ENCODE measurements at places on chromosomes 16 and 17.

DNA sequence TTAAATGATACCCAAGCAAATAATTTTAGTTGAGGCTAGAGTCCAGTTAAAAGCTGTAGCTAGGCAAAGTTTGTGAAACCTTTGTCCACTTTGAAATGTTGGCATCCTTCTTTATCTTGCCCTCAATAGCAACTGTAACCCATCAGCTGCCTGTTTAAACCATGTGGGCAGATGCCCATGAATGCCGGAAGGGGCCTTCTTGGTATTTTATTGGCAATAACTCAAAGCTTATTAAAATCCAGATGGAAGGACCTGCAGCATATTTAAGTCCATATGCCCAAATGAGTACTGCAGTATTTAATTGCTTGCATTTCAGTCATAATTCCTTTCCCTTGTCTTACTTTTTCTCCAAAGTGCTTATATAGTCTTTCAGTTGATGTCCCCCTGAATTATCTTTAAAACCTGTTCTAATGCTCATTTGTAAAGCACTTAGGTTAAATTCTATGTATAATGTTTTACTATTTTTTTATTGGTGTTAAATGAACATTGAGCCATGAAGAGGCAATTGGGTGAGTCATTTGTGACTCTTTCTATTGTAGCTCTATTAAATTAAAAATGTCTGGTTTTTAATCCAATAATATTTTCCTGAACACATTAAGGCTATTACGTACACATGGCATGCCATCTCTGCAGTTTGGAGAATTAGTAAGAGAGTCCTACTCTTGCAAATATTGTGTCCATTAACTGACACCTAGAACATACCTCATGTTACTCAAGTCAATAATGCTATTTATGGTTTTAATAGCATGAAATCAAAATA, 225.3 kb downstream of the KCNJ2 start:
- DNase-seq = no peak

- DNase-seq = no peak
Observed at GRCh38 chr17:79075861-79076406, 1.3 kb downstream of the ENGASE start.

DNA sequence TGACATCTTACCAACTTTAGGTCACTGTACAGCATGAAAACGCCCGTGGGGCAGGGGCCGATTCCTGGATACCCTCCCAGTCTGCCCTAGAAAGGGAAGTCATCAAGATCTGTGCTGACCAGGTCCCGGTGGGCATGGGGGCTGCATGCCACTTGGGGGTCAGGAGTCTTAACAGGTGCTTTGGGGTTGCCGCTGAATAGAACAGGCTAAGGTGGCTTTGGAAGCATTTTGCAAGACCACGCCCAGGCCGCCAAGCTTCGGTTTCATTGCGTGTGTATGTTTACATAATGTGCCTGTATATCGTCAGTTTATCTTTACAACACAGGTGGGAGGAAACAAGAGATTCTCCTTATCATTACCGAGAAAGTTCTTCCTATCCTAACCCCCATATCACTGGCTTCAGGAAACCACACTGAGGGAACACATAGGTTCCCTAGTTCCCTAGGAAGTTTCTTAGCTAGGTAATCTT, 13.3 kb upstream of the USP36 start:
- DNase-seq = no peak

GRCh38 chr16:18013863-18014262, 322.7 kb downstream of the NPIPA8 start:
- no peak for DNase-seq

DNA sequence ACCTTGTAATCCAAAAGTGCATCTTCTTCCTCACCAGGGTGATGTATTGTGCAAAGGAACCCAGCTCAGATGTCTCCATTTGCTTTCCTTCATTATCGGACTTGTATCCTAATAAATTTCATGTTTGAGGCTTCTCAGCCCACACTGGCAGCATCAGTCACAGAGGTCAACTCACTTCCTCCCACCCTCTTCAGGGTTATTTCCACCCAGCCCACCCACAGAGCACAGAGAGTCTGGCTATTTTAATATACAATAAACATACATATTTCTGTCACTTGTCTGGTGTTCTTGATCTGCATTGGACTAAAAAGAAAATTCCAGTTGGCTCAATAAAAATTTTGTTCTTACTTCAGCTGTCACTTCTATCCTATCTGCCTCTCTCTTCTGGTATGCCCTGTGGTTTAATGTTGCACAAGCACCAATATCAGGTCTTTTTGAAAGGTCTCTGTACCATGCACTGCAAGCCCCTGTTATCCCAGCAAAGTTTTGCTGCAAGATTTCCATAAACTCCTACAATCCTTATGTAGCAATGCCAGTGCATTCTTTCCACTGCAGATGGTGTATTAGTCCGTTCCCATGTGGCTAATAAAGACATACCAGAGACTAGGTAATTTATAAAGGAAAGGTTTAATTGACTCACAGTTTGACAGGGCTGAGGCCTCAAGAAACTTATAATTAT, 201.8 kb downstream of the CDH11 start:
- no peak for DNase-seq

- DNase-seq = no peak
Observed at GRCh38 chr17:34930283-34930682, 31.0 kb downstream of the CCT6B start.

GRCh38 chr17:39071573-39071972, 79.9 kb downstream of the PLXDC1 start:
- DNase-seq = no peak

DNA sequence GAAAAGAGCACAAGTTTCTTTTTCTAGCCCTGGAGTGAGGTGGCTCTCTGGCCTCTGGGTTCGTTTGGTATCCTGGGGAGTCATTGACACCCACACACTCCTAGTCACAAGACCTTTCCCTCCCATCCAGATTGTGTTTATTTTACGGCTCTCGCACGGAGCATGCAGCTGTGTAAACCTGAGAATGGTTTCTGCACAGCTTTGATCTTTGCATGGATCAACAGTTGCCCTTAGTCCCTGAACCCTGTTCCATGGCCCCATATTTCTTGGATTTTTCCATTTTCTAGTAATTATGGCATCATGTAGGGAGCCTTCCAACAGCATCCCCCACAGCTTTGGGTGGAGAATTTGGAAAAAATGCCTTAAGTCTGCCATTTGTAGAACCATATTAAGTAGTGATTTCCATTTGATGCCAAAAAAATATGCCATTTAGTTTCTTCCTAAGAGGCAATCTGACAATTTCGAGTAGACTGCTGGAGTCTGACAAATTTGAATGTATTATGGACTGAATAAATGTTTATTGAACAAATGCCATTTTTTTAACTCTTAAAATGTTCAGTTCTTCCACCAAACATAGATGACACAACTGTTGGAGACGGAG, 197.7 kb downstream of the WWOX start:
- no peak for DNase-seq

DNA sequence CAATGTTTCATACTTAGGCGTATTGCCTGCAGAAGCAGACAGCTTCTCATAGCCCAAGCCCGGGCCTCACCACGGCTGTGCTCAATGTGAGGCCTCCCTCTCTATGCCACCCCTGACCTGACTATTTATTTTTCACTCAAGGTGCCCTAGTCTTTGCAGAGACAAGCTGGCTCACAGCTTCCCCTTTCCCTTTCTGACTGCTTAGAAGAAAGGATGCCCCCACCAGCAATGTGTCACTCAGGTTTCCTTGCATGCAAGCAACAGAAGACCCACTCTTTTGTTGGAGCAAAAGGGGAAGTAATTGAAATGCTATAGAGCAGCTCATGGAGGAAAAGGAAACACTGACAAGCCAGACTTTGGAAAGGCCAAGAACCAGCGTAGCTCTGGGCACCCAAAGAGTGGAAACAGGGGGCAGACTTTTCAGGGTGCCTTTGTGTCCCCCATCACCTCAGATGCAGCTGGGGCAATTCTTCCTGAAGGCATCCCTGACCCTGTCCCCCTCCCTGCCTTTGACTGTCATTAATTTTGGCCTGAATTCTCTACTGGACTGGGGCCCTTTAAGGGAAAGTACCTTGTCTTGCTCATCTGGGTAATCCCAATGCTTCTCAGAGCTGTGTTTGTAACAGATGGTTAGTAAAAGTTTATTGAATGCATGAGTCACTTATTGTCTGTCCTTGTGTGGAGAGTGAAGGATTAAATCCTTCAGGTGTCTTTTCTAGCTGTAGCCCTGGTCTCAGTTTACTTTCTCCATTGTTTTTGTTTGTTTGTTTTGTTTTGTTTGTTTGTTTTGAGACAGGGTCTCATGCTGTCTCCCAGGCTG, 17.8 kb downstream of the RGS9 start:
- DNase-seq = no peak

DNA sequence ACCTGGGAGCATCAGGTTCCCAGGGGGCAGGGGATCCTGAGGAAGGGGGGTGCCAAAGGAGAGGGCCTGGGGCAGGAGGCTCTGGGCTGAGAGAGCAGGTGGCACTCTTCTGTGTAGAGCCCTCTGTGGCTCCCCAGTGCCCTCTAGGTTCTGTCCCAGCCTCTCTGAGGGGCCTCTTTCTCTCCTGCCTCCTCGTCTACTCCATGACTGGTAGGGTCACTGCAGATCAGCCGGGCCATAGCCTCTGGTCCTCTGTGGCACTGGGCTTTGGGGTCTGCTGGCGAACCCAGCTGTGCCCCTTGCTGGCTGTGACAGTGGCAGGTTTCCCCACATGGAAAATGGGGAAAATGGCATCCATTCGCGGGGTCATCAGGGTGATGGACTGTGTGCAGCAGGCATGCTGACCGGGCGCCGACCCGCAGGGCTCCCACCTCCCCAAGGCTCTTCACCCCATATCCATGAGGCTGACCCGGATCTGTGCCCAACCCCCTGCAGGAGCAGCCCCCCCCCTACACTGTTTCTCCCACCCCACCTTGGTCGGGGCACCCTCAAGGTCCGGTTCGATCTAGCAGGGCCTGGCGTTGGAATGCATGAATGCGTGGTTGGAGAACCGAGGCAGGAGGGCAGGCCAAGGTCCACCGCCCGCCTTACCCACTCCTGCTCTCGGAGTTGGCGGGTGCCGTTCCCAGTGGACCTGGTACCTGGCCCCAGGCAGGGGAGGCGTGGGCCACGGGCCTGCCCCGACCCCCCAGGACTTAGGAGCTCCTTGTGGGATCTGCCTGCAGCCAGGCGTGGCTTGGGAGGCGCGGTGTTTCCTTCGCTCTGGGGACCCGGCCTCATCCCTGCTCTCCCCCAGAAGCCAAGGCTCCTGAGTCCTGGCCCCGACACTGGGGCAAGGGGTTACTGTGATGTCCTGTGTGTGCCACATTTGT, 6.5 kb downstream of the GLIS2 start:
- no peak for DNase-seq

DNA sequence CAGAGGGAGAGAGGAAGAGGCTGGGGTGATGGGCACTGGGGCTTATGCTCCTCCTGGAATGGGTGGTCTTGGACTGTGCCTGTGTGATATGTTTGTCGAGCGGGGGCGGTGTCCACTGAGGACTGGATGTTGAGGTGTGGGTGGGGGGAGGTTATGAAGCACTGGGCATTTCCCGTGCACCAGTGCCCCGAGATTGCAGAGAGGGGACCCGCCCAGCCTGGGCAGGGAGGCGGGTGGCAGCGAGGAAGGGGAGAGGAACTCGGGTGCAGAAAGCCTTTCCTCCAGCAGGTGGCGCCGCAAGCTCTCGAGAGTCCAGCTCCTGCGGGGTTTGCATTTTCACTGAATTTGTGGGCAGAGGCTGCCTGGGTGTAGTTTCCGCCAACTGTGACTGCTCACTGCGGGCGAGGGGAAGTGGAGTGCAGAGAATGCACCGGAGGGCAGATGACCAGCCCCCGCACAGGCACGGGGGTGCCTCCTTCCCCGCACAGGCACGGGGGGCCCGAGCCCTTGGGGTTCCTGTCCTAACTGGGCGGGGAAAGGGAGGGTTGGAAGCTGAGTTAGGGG, 190.6 kb downstream of the SEC14L1 start:
- peak; percentile 72 for DNase-seq

GRCh38 chr17:45688353-45688752, 95.8 kb upstream of the CRHR1 start:
- DNase-seq = no peak

DNA sequence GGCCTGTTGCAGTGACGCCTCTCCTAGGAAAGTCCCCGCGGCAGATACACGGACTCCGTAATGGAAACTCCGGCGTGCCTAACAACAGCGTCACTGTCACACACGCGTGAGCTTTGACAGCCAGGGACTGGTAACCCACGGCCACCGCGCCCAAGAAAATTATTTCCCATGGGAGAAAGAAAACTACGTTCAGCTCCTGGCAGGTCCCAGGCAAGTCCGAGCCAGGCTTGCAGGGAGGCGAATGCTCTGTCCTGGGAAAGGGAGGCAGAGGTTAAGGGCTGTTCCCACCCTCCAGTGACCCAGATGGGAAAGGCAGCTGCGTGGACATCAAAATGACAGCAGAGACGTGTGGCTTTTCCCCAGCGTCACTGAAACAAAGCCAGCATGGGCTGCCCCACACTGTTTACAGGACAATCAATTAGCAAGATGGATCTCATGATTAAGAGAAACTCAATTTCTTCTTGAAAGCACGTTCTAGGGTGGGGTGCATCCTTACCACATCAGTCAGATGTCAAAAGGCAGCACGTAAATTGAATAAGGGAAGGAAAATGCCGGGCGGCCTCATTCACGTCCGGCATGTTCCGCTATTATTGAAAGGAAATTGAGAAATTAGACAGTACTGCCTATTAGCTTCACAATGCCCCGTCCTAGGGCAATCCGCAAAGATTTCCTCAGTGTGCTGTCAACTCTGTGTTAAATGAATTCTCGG, 82.5 kb downstream of the NXN start:
- DNase-seq = no peak

GRCh38 chr17:8227238-8227581, 16.8 kb upstream of the AURKB start:
- no peak for DNase-seq

DNA sequence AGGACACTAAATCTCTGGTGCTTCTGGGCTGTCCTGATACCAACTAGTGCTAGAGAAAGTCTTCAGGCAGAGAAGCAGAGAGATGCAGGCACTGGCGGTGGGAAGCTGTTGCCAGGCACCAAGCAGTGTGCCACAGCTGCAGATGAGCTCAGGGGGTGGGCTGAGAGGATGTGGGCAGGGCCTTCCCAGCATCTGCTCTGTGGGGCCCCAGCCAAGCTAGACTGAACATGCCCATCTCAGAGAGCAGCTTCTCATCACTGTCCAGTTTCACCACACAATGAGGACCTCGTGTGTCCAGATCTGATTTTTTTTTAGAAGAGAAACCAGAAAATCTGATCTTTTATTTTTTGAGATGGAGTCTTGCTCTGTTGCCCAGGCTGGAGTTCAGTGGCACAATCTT, 17.1 kb downstream of the PSKH1 start:
- no peak for DNase-seq

DNA sequence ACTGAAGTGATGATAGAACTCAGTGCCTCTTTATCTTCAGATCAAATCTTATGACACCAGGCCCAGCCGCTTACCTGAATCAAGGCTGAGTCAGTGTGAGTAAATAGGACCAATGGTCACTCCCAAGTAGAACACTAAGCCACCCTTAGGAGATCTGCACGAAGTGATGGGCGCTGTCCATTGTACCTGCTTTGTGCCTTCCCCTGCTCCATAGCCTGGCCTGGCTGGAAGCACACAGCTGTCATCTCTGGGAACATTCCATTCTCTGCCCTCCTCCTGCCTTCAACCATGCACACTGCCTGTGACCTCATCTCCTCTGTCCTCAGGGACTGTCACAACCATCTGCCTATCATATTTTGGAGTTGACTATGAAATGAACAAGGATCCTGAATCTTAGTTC, 279.5 kb upstream of the ASIC2 start:
- DNase-seq = no peak

GRCh38 chr17:3557768-3558583, at the start of gene TRPV3:
TRPV3 (minus strand) TSS chr17:3557812; CDS start chr17:3554850, 2,962 bp downstream.
- no peak for DNase-seq

GRCh38 chr17:65147955-65148354, 10.8 kb downstream of the RGS9 start:
- DNase-seq = no peak

- no peak for DNase-seq
Observed at GRCh38 chr16:85227946-85228862, 115.9 kb upstream of the CIBAR2 start.

GRCh38 chr16:47258874-47259461, 115.2 kb upstream of the NETO2 start:
- peak; percentile 3 for DNase-seq
